ENCODE measurements at places on chromosomes 3 and 15. TPM values are rescaled to one million over a fixed set of nuclear protein-coding genes. Genes with fewer than 3 reads are reported as not detected.

CACNA2D3 gene
- 3.2 TPM for total RNA-seq

EXD1 gene
- total RNA-seq = not detected

IFT122 gene
- total RNA-seq = 50.1 TPM

DNAH12 gene
- 0.14 TPM for total RNA-seq

GRCh38 chr3:155676252-155676981 is 68.5 kb downstream of the PLCH1 start:
- DNase-seq = no peak

DNA sequence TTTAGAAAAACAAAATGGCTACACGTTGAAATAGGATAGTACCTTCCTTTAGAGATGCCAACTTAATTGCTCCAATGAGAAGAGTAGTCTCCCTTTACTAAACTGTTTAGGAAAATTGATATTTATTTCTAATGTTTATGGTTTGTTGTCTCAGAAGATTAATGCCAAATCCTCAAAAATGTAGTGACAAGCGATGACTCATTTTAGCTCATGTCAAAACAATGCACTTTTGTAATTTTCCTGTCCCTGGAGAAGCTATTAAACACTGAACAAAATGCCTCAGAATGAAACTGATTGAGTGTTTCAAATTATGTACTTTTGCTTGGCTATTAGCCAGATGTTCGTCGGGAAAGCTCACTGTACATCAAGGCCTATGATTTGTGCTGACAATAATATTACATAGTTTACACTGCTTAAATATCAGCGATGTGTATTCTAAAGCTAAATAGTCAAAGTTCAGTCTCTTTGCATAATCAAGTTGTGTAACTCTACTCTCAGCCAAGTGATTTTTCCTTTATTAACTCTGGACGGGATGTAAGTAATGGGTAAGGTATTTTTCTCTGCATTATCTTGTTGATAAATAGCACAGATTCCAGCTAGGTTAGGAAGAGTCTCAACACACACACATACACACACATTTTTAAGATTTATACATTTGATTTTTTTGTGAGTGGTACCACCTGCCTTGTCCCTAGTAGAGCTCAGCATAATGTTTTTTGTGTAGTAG is 83.7 kb downstream of the CMSS1 start:
- DNase-seq = no peak

All from thoracic aorta (tissue), 2 donors.